Skin of body (tissue), 3 donors: ENCODE measurements at places on chromosomes 7 and 10.

GRCh38 chr7:142866361-142867096, 11.7 kb downstream of the EPHB6 start:
- no peak for DNase-seq

GRCh38 chr10:28842321-28842720, 165.0 kb downstream of the BAMBI start:
- no peak for DNase-seq

DNA sequence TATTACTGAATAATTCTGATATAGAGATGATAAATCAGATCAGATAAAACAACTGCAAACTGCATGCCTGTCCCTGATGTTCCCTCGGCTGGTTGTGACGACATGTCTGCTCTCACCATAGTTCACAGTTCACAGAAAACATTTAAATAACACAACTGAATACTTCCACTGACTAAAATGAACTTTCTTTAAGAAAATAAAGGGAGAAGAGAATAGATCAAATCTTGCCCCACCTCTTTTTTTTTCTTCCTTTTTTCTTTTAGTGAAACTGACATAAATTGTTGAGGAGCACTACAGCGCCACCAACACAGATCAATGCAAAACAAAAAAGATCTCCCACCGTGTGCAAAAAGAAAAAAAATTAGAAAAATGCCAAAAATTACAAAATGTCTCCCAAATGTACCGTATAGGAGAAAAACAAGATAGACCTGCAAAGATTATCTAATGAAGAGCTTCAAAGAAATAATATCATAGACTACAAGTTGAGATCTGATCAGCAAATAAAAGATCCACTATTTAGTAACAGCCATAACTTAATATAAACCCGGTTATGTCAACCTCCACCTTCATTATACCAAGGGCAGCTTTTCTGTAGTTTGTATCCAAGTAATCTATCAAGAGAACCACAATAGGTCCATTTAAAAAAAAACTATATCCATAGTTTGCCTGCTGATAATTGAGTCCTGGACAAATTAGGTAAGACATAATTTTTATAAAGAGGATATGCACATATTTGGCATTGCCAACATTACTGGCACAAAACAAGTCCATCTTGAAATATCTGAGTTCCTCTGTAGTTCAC, 30.7 kb upstream of the EPC1 start:
- peak; percentile 93 for DNase-seq

GRCh38 chr10:7410862-7411670, at the start of gene SFMBT2:
Gene SFMBT2 (minus strand): TSS chr10:7411034. CDS start chr10:7381898, 29,136 bp downstream.
- DNase-seq, result peak; percentile 44

GRCh38 chr7:139893999-139894398, 64.9 kb downstream of the TBXAS1 start:
- DNase-seq, result no peak

DNA sequence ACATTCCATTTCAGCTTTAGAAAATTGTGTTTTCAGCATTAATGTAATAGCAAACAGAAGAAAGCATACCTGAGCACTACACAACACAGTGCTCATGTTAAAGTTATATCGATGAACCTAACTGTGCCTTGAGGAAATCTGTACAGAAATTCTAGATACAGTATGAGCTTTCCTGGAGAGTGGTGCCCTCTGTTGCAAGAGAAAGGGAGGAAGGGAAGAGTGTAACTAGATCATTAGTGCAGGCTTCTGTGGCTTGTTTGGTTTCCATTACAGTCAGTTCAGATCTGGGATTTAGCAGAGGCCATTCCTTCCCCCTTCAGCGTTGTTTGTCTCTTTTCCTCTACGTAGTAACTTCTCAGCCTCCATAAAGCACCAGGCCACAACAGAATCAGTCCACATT, 139.7 kb downstream of the HTR7 start:
- no peak for DNase-seq
